ENCODE measurements at places on chromosomes 11 and 22.

- DNase-seq: no peak
These were observed 5.3 kb downstream of the SIDT2 start for GRCh38 chr11:117183724-117184349.

DNA sequence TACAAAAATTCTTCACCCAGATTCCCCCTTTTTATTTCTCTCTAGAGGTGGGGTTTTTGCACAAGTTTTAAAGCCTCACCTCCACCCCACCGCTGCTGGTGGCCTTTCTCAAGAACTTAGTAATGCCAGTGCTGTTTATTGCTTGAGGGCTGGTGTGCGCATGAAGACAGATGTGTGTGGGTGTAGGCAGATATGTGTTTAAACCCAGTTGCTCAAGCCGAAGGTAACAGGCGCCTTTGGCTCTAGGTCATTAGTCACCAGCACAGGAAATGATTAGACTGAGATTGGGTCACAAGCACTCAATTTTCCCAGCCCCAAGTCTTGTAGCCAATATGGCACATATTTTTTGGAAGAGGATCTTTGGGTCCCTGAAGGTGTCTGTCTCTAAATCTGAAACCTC is 2.7 kb upstream of the CLMP start:
- DNase-seq: no peak

DNA sequence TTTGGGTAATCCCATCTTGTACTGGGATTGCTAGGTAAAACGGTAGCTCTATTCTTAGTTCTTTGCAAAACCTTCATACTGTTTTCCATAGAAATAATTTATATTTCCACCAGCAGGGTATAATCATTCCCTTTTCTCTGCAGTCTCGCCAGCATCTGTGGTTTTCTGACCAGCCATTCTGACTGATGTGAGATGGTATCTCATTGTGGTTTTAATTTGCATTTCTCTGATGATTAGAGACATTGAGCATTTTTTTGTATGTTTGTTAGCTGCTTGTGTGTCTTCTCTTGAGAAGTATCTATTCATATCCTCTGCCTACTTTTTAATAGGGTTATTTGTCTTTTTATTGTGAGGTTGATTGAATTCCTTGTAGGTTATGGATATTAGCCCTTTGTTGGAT is 220.9 kb downstream of the PGR start:
- DNase-seq: no peak

GRCh38 chr11:9905501-9905951 is 241.6 kb downstream of the SWAP70 start:
- DNase-seq: no peak

GRCh38 chr22:25449781-25450317 is 114.6 kb upstream of the GRK3 start:
- DNase-seq: no peak

Data from ecto neural progenitor cell (in vitro differentiated cells).